ENCODE measurements at places on chromosomes 16 and 17. TPM values are rescaled to one million over a fixed set of nuclear protein-coding genes. Genes with fewer than 3 reads are reported as not detected.

KLHL11 gene
- total RNA-seq: 11.8 TPM

ZNF629 gene
- total RNA-seq: 8.3 TPM

HASPIN gene
- 11.7 TPM for total RNA-seq

KCNH6 gene
- not detected for total RNA-seq

RARA gene
- total RNA-seq: 10.2 TPM

MMP2 gene
- 839 TPM for total RNA-seq

AGRP gene
- not detected for total RNA-seq

KRT25 gene
- total RNA-seq: not detected

All from RPMI7951 (cell line).